Activated T-helper 2 cell treated with anti-CD3 and anti-CD28 coated beads, Interferon-gamma antibody, Interleukin-2, Interleukin-4, amounts not matched to agents 10 μg/mL and 5 μg/mL and 100 μg/mL, durations not matched to agents 14 hours and 24 hours and 36 hours (primary cell): ENCODE measurements at places on chromosomes 11 and 22.

- peak overlapping the region; percentile 15 for H3K27ac ChIP-seq
- no peak for DNase-seq
- peaks cover 85% of the 10 kb centered on the region for H3K4me1 ChIP-seq
- no peak overlapping the region for H3K4me3 ChIP-seq
- no peaks in the 10 kb centered on the region for H3K27me3 ChIP-seq
- H3K36me3 ChIP-seq: peaks cover 6% of the 10 kb centered on the region
Measured at GRCh38 chr22:23218867-23219251, 38.5 kb downstream of the BCR start.

- no peaks in the 10 kb centered on the region for H3K36me3 ChIP-seq
- no peak for DNase-seq
- H3K27ac ChIP-seq: no peak overlapping the region
- no peak overlapping the region for H3K4me3 ChIP-seq
- no peaks in the 10 kb centered on the region for H3K4me1 ChIP-seq
- H3K27me3 ChIP-seq: peaks cover 7% of the 10 kb centered on the region
Measured at GRCh38 chr11:113389272-113389671, 1.7 kb downstream of the ANKK1 start.

DNA sequence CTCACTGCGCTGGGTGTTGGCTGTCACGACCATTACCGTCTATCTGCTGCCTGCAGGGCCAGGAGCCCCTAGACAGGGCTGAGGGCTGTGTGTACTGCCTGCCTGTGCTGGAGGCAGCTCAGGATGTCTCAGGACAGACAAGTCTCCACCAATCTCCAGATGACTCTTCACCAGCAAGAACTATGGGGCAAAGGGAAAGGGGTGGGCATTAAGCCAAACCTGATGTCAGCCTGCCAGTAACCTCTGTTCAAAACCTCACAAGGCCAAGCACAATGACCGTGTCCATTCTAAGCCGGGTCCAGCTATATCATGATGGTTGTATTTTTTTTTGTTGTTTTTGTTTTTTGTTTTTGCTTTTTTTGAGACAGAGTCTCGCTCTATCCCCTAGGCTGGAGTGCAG lies 31.6 kb downstream of the MAFF start:
- peaks cover 13% of the 10 kb centered on the region for H3K36me3 ChIP-seq
- H3K4me3 ChIP-seq: no peak overlapping the region
- DNase-seq: no peak
- no peak overlapping the region for H3K27ac ChIP-seq

DNA sequence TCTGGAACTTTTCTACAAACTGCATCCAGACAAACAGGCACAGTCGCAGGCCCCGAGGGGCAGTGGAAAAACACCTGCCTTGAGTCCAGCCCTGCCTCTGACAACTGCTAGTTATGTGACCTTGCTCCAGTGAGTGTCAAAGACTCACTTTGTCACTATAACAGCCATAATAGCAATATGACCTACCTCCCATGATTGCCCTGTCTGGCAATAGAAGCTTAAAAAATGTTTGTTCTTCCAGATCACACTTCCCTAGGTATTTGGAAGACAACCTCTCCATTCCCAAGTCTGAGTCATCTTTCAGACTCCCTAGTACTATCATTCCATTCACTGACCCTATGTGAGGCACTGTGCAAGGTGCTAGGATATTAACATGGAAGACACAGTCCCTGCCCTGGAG lies 74.5 kb downstream of the RPL27A start:
- DNase-seq: no peak
- no peaks in the 10 kb centered on the region for H3K4me1 ChIP-seq
- peaks cover 7% of the 10 kb centered on the region for H3K27me3 ChIP-seq
- no peaks in the 10 kb centered on the region for H3K36me3 ChIP-seq
- H3K27ac ChIP-seq: no peak overlapping the region

- H3K4me3 ChIP-seq: peak overlapping the region; percentile 81
- no peak for DNase-seq
- peaks cover 4% of the 10 kb centered on the region for H3K36me3 ChIP-seq
- peaks cover 21% of the 10 kb centered on the region for H3K4me1 ChIP-seq
Measured at GRCh38 chr11:64250415-64251015, 815 bp upstream of the PLCB3 start.

GRCh38 chr11:15675683-15676082 lies 561.0 kb downstream of the INSC start:
- H3K27me3 ChIP-seq: peaks cover 2% of the 10 kb centered on the region
- DNase-seq: no peak
- H3K4me1 ChIP-seq: no peaks in the 10 kb centered on the region
- H3K36me3 ChIP-seq: no peaks in the 10 kb centered on the region
- no peak overlapping the region for H3K4me3 ChIP-seq
- H3K27ac ChIP-seq: no peak overlapping the region

DNA sequence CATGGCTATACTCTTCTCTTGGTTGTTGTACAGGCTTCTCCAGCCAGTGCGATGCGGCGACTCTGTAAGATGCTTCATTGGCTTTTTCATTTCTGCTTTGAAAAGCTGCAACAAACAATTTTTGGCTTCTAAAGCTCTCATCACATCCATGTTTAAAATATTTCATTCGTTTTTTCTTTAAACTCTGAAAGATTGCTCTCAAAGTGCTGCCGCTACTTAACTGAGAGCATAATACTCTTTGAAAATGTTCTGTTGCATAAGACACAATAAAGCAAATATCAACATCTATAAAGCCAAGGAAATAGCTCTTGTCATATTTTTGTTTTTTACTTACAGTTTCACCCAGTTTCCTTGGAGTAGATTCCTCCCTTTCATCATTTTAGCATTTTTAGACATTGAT lies 468.3 kb downstream of the TBC1D22A start:
- no peak overlapping the region for H3K4me3 ChIP-seq
- H3K27me3 ChIP-seq: no peaks in the 10 kb centered on the region
- H3K4me1 ChIP-seq: no peaks in the 10 kb centered on the region

GRCh38 chr11:97570636-97571035 lies 1180.8 kb downstream of the JRKL start:
- H3K27me3 ChIP-seq: no peaks in the 10 kb centered on the region
- no peaks in the 10 kb centered on the region for H3K36me3 ChIP-seq
- H3K4me1 ChIP-seq: no peaks in the 10 kb centered on the region

- no peak overlapping the region for H3K27ac ChIP-seq
- DNase-seq: no peak
- H3K4me1 ChIP-seq: peaks cover 17% of the 10 kb centered on the region
- no peaks in the 10 kb centered on the region for H3K27me3 ChIP-seq
- H3K4me3 ChIP-seq: peak overlapping the region; percentile 51
- peaks cover 38% of the 10 kb centered on the region for H3K36me3 ChIP-seq
Measured at GRCh38 chr11:503179-503981, 3.7 kb downstream of the RNH1 start.
